ENCODE measurements at places on chromosomes 5 and 9. TPM values are rescaled to one million over a fixed set of nuclear protein-coding genes. Genes with fewer than 3 reads are reported as not detected.

- DNase-seq = no peak
These were observed 75.9 kb upstream of the ADAMTSL1 start for GRCh38 chr9:18398038-18398437.

- DNase-seq = no peak
These were observed 7.4 kb upstream of the AMACR start for GRCh38 chr5:34015120-34015822.

DNA sequence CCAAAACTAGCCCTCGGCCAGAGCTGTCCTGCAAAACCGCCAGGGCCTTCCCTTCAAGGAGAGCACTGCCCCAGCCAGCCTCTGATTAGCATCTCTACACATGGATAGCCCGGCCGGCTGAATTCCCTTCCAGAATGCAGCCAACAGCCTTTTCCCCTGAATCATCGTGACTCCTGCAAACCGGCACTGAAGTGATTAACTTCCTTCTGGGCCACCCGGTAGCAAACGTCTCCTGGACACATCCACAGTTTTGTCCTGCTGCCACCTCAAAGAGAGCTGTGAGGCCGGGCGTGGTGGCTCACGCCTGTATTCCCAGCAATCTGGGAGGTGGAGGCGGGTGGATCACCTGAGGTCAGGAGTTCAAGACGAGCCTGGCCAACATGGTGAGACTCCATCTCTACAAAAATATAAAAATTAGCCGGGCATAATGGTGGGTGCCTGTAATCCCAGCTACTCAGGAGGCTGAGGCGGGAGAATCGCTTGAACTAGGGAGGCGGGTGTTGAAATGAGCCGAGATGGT lies 21.1 kb upstream of the EEIG1 start:
- no peak for DNase-seq

DNA sequence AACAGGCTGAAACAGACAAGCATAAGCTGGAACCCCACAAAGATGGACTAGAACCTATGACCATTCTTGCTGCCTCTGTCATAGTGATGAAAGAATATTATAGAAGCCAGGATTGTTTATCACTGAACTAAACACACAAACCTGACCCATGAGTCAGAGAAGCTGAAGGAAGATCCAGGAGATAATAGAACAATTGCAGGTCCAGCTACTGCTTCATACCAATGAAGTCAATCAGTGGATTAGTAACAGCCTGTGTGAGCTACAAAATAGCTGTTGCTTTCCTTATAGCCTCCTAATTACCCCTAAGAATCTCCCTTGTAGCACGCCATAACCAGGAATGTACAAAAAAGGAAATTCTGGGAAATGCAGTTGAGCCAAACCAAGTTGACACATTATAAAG lies 459.9 kb upstream of the ZNF462 start:
- no peak for DNase-seq

GRCh38 chr9:137077010-137077747 lies at the start of gene UAP1L1:
UAP1L1 (plus strand) TSS chr9:137077517; CDS start chr9:137077533, 16 bp downstream.
- DNase-seq = peak; percentile 93

DNA sequence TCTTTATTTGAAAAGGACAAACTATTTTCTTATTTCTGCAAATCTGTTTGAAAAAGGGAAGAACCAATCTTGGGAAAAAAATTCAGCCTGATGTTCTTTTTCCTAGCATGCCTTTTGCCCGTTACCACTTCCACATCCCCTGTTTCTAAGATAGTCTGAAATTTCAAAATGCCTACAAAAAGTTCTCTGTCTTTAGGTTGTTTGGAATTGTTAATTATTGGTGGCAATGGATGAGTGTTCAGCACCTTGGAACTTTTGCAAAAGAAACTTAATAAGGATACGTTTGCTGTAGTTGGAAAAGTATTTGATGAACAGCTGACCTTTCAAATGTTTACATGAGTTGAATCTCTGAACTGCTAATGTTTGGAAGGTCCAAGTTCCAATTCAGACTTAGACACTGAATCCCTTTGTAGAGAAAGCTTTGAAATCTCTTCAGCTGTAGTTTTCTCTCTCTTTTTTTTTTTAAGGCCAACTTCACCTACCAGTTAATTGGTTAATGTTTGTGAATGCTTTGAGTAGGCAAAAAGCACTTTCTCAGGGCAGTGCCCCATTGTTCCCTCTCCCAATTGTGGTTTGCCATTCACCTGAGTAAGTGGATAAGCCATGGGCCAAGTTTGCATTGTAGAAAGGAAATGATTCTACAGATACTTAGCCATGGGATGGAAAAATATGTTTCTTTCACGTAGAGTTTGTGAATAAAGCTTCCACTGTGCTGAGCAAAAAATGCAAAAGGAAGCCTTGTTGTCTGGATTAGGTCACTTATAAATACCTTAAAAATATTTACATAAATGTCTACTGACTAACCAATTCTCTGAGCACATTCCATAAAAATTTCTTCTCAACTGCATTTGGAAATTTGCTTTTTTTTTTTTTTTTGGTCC lies 156.4 kb upstream of the ELL2 start:
- no peak for DNase-seq

- DNase-seq = no peak
These were observed 14.5 kb downstream of the SLC36A2 start for GRCh38 chr5:151332857-151333256.

GRCh38 chr5:39395521-39395920 lies 29.3 kb downstream of the DAB2 start:
- no peak for DNase-seq

- DNase-seq = no peak
These were observed 158.3 kb upstream of the MAP3K1 start for GRCh38 chr5:56656846-56657726.

DNA sequence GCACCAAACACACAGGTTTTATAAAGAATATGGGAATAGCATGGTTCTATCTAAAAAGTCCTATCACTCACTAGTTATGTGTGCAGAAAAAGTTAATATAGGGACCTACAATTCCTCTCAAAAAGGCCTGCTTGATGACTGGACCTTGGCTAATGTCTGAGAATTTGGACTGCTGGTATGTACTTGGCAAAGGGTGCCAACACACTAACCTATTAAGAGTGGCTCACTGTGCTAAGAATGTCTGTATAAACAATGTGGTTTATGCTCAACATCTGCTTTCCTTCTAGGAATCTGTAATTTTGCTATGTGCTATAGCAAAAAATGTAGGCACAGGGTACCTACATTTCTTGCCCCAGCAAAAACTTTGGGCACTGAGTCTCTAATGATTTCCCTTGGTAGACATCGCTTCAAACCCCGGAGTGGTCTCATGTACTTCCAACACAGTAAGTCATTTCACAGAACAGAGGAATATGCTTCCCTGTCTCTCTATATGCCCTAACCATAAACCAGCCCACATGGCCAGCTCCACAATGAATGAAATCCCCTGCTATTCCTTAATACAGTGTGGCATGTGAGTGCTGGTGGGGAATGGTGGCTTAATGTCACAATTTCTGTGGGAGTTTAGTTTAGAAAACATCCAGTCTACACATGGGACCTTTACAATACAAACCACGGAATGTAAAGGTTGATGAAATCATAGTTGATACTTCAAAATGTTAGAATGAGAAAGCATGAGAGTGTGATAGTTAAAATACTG lies 101.7 kb downstream of the UBAP2 start:
- DNase-seq = no peak

GRCh38 chr9:133370685-133371084 lies 5.2 kb downstream of the SURF4 start:
- no peak for DNase-seq

Gene GDNF
- total RNA-seq = 0.23 TPM

Gene GABRA6
- not detected for total RNA-seq

Gene MARCOL
- not detected for total RNA-seq
